Activated T-helper 9 cell treated with anti-CD3 and anti-CD28 coated beads, Interleukin-2, amount 50 U/mL, for 16 hours (primary cell): ENCODE measurements at places on chromosomes 12 and 14.

- DNase-seq, result peak; percentile 79
These were observed at the start of gene P2RX4 for GRCh38 chr12:121209624-121210572. Gene P2RX4 (plus strand): TSS chr12:121210129. CDS start chr12:121210165, 36 bp downstream.

DNA sequence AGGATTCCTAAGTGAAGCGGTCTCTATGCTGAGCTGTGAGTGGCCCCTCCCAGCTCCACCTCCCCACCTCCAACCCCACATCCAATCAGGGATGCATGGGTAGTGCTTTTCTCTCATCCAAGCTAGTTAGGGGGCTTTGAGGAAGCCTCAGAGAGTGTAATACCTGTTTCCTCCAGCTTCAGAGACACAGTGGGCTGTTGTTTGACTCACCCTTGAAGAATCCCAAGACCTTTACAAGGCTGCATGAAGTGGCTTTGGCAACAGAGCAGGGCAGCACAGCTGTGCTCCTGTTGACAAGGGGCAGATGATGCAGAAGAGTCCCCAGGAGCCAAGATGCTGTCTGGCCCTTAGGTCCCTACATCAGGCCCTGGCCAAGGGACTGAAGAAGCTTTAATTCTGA, 27.1 kb upstream of the CLMN start:
- DNase-seq, result no peak

- DNase-seq, result no peak
These were observed 48.3 kb downstream of the HNRNPC start for GRCh38 chr14:21220874-21221477.

DNA sequence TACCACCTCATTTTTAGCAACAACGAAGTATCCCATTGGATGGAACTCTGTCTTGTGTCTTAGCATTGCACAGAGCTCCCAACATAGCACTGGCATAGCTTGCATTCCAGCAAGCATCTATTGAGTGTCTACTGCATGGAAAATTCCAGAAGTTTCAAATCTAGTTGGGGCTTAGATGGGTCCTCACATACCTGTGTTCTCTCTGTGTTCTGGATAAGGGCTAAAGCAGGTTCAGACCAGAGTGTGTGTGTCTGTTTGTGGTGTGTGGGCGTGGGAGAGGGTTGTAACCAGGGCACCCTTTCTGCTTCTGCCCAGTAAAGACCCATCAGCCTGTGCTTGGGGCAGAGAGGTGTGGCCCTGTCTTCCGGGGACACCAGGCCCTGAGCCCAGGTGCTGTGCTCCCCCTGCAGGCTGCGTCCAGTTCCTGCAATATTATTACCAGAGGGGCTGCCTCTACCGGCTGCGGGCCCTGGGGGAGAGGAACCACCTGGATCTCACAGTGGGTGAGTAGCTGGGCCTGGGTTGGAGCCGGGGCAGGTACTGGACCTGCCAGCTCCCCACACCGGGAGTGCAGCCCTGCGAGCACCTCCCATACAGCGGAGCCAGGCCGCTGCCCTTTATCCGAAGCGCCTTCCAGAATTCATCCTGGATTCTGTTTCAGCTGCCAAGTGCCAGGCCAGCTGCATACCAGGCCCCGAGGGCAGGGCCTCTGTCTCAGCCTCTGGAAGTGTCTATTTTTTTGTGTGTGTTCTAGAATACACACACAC, 20.3 kb downstream of the RHOF start:
- DNase-seq, result peak; percentile 60

DNA sequence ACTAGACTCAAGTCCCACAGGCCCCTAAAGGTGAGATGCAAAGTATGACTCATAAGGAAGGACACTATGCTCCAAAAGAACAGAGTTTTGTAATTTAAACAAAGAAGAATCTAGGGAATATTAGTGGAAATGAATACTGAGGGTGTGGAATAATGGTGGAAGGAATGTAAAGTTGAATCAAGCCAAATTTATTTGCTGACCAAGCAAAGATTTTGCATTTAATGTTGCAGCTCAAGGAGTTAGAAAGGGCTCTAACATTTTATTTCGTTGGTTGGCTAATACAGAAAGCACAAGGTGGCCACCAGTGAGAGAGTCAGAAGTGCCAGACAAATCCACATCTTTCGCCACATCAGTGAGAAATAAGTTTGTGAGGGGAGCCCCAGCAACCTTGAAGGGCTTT, 550.3 kb downstream of the FOXG1 start:
- no peak for DNase-seq

DNA sequence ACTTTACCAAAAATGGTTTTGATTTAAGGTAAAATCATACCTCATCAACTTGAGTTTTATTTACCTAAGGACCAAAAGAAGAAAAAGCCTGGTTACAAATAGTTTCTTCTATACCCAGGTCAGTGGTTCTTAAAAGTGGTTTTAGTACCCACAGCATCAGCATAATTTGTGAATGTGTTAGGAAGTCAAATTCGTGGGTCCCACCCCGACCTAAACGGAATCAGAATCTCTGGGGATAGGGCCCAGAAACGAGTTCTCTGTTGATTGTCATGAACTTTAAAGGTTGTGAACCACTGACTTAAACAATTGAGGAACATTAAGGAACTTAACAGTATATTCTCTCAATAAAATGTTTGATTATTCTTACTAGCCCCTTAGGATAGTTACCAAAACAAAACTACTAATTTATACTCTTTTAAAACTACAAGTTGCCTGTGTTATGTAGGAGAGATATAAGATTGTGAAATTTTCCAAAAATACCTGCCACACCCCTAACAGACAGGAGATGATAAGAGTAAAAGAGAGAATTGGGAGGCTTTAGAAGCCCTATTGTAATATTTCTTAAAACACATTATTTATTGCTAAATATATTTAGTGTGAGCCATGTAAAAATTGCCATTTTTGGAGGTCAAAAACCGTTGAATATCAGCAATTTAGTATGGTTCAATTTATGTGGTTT, 669 bp upstream of the SLC25A21 start:
- no peak for DNase-seq

DNA sequence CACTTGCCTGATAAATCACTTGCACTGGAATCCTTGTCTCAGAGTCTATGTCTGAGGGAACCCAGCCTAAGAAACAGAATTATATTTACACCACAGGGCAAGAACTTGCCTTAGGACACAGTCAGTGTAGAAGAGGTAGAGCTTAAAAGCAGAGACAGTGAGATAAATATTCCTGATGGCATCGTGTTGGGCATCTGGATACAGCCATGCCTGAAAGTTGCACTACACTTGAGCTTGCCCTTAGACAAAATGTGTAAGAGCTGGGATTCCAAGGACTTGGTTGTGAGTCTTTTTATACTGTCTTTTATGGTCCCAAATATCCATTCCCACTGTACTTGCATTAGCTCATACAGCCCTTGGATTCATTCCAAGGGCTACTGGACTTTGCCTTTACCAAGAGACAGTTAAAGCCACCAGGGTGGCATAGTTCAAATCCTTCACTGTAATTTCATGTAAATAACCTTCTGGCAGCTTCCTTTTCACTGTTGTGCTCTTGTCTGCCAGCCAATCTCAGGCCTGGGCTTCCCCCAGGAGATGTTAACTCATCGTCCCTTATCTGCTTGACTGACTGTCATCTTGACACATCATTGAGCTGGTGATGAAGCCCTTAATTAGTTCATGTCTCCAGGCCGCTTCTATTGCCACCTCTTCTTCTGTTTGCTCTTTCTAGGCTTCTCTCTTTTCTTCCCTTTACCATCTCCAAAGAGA, 577.9 kb upstream of the TBX3 start:
- DNase-seq, result no peak
